ENCODE measurements at places on chromosomes 6 and 20.

- ATAC-seq, result no peak
Observed at GRCh38 chr20:38726804-38727606, 2.7 kb downstream of the SLC32A1 start.

GRCh38 chr6:113936093-113936934 lies 34.6 kb downstream of the HDAC2 start:
- peak; percentile 78 for ATAC-seq

DNA sequence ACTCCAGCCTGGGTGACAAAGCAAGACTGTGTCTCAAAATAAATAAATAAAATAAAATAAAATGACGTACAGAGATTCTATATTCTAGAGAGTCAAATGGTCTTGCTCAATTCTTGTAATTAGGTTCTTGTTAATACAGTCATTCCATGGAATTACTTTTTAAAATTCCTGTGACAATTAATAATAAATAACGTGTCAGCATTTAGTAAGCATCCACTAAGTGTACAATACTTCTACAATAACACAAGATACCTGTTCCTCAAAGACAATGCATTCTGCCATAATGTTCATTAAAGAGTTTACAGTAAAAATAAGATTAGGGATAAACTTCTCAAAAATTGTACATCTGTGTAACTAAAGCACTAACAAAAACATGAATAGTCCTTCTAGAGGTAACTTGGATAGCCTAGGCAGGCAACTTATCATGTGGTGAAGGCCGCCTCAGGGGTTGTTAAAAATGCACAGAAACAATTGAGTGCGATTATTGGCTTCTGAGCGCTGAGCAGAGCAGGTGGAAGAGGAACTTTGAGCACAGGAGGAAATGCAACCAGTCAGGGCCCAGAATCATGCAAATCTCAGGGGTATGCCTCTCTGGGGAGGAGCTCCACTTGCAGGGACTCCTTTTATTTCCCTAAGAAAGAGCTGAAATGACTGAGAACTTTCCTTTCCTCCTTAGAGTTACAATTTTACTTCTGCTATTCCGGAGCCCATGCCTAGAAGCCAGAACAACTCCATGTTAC lies 37.1 kb downstream of the QRSL1 start:
- ATAC-seq, result peak; percentile 57

- peak; percentile 41 for ATAC-seq
Observed at GRCh38 chr20:21609221-21609620, 95.4 kb upstream of the NKX2-2 start.

- ATAC-seq, result no peak
Observed at GRCh38 chr6:99560668-99561067, 7.8 kb downstream of the CCNC start.

- peak; percentile 15 for ATAC-seq
Observed at GRCh38 chr20:17887331-17888030, 81.1 kb downstream of the SNX5 start.

DNA sequence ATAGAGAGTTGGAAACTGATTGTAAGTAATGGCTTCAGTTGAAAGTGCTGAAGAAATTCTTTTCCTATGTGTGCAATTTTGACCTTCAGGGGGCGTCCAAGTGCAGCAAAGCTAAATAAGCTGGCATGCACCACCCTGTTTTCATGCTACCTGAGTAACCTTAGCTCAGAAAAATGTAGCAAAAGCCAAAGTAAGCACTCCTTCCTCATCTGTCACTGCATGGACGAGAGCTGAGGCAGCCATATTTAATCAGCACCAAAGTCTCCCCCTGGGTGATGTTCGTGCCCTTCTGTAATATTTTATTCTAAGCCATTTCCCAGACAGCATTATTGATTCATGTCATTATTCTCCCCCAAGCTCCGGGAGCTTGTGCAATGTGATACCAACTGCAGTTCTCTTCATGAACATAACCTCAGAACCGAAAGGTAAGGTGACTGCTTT lies 123.1 kb downstream of the RPS12 start:
- no peak for ATAC-seq

DNA sequence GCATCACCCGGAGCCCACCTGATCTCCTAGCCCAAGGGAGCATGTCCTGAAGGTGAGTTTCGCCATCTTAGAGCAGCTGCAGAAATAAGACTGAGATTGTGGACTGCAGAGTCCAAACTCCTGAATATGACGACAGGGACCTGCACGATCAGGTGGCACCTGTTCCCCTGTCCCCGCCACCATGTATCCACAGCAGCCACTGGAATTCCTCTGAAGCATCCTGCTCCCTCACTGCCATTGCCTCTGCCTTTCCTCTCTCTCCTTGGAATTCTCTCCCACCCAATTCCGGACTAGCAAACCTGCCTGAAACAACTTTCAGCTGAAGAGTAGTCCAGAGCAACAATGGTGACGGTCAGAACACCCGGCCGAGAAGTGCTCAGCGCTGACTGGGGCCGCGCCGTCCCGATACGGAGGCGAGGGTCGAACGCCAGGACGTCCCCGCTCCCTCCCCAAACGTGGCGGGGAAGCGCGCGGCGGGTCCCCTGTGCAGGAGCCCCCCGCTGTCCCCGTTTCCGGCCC lies 694 bp upstream of the FAM120B start:
- no peak for ATAC-seq

DNA sequence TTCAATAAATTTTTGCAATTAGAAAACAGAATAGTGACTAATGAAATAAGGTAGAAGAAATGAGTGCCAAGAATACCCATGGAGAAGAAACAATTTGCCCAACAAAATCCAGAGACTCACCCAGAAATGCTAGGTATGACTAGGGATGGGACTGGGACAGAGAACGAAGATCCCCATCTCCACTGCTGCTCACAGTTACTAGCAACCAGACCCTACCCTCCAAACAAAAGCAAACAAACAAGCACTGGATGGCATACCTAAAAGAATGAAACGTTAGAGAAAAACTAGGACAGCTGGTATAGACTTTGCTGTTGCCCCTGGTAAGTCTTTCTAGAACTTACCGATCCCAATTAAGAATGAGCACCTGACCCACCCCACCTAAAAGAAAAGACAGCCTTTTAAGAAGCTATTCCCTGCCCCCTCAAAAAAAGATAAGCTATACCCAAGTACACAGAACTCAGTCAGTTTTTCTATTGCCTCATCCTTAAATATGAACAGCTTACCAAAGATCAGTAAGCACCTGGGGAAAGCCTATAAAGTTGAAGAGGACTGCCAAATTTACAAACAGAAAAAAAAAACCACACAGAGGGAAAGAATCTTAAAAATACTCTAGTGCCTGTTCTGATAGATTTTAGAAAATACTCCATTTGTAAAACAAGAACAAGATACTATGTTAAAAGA lies 31.7 kb downstream of the REPS1 start:
- no peak for ATAC-seq

DNA sequence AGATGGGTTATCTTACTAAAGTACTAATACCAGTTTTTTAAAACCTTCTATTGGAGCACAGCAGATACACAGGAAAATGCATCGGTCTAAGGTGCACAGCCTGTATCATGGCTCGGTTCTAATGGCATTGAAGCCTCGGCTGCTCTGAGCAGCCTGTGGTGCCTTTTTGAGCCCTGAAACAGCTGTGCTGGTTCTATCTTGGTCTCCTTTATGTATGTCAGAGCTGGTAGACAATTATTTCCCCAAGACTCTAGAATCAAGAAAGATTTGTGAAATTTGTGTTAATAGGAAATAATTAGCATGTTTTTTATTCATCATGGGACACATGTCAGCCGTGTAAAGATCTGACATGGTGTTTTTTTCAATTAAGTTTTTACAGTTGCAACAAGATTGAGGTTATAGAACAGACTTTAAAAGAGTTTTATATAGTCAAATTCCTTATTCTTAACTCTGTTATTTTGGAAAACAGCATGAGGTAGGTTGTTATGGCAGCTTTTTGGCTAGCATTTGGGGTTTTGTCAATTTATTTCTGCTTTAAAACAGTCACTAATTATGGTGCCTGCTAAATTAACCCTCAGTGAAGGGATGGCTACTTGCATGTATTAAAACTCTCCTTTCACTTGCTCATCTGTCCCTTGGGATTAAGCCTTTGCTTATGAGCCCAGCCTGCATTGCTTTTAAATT lies 40.3 kb upstream of the C20orf144 start:
- ATAC-seq, result no peak

GRCh38 chr6:27806981-27807440 lies 105.2 kb downstream of the OR2B2 start:
- no peak for ATAC-seq

DNA sequence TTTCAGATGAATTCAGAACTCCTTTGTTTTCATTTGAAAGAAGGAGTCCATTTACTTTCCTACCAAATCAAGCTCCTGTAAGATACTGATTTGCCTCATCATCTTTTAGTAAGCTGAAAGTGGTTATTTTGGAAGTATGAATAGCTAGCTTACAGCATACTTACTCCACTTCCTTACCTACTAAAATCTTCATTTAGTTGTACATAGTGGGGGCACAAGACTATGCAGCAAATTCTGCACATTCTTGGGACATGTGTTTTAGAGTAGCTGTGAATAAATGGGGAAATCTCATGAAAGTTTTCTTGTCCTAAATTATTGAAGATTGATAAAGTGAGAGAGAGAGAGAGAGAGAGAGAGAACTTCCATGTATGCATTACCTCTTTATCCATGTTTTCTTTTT lies 256.3 kb downstream of the OGFRL1 start:
- no peak for ATAC-seq

DNA sequence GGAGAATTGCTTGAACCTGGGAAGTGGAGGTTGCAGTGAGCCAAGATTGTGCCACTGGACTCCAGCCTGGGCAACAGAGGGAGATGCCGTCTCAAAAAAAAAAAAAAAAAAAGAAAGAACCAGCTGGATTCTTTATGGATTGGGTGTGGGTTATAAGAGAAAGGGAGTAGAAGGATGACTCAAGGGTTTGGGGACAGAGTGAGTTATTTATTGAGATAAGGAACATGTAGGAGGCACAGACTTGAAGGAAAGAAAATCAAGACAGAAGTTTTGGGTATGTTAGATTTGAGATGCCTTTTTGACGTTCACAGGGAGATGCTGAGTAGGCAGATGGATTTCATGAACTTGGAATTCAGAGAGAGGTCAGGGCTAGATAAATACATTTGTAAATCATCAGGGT lies 47.6 kb downstream of the KIZ start:
- no peak for ATAC-seq

GRCh38 chr6:37265860-37266259 lies 7.9 kb upstream of the TMEM217 start:
- no peak for ATAC-seq

GRCh38 chr6:80698459-80698858 lies 592.0 kb downstream of the BCKDHB start:
- ATAC-seq, result no peak

DNA sequence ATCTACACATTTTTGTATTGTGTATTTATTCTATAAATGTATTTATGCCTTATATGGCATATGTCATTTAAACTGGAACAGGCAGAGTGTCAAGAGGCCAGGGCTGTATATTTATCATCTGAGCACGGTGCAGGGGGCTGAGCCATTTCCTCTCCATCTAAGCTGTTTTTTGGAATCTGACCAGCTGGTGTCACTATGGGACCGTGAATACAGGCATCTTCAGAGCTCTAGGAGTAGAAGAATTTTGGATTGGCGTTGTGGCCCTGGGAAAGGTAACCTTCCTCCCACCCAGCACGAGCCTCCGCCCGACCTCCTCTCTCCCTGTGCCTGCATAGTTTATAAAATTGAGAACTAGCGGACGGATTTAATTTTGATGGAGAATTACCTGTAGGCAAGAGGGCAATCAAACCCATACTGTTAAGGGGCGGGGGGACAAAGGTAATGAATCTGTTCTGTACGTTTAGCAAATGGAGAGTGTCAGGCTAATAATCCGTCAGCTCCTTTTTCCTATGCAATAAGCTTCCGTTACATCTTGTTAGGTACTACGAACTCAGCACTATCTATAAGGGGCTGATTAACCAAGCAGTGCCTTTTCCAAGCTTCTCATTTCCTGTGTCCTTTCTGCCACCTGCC lies 29.0 kb upstream of the EEF1E1 start:
- peak; percentile 72 for ATAC-seq

DNA sequence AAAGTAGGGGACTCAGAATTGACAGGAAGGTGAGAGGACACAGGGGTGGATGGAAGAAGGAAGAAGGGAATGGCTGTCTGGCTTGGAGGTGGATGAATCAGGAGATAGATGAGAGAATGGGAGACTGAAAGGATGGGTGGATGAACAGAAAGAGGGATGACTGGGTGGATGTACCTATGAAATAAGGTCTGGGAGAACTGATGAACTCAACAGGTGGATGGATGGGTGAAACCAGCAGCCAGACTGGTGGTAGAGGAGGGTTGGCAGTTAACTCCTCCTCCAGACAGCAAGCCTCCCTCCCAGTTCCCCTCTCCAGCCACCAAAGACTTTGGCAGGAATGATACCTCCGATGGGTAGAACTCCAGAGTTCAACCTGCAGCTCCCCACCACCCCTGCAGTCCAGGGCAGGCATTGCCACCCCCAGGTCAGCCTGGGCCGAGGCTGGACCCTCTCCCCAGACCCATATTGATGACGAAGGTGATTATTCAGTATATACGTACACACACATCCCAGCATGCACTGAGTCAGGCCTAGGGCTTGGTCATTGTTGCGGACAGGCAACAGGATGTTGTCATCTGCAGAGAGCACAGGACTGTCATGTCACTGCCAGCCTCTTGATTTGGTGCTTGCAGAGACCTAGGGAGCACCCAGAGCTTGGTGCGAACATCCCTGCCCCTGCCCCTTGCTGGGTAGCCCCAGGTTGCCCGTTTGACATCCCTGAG lies 2.0 kb downstream of the SUN5 start:
- ATAC-seq, result no peak

DNA sequence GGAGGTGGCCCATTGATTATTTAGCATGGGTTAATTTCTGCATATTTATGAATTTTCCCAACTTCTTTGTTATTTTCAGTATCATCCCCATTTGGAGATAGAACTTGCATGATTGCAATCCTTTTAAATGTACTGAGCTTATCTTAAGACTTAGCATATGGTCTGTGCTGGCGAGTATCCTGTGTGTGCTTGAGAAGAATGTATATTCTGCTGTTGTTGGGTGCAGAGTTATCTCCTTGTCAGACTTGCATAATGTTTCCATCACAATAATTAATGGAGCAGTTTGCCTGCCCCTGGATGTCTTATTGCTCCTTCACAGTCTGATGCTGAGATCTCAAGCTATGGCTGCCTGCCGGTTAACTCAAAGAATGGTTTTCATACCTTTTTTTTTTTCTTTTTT lies 112.6 kb downstream of the CDYL start:
- ATAC-seq, result no peak

GRCh38 chr6:152736687-152737273 lies 13.8 kb upstream of the VIP start:
- no peak for ATAC-seq

DNA sequence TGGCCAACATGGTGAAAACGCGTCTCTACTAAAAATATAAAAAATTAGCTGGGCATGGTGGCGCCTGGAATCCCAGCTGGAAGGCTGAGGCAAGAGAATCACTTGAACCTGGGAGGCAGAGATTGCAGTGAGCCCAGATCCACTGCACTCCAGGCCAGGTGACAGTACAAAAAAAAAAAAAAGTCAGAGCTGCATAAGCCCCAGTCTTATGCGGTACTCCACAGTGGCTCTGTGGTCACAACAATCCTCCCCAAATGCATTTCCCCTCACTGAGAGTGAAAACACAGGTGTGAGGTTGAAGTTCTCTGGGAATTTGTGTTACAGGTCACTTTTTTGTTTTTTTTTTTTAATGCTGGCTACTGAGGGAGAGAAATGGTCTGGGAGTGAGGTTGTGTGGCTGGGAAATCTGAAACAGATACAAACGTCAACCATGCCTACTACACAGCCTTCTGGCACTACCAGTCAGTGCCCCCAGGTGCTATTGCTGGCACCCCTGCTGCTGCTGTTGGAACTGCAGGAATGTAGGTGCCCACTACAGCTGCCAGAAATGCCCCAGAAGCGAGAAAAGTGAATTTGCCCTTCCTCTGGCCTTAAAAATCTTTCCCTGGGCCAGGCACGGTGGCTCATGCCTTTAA lies 5.7 kb downstream of the MRPS26 start:
- ATAC-seq, result no peak
